Smooth muscle cell of the brain vasculature (primary cell): ENCODE measurements at places on chromosomes 3 and 15.

DNA sequence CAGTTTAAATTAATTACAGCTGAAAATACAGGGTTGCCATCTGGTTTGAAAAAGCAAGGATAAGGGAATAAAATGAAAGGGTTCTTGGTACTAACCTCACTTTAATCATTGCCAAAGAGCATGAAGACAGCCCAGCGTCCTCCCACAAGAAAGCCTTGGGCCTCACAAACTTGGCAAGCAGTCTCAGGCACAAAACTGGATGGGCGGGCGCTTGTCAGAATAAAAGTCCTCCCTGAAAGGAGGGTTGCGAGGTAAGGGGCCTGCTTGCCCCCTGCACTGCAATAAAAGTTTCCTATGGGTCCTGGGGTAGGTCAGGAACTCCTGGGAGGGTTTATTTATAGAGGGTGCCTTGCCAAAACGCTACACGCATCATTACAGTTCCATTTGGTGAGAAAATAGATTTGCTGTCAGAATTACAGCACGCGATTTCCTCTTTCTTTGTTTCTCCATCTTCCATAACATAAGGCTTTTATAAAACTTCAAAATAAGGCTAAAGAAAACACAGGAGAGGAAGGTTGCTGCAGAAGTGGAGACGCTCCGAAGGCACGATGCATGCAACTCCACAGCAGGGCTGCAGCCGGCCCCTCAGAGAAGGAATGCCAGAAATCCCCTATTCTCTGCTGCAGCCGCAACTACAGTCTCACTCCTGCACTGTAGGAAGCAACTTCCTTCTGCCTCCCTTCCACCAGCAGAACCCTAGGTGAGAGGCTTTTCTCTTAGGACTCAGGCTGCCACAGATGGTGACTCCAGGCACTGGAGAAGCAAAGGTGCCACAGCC is 61.3 kb downstream of the VGLL4 start:
- no peak for DNase-seq

DNA sequence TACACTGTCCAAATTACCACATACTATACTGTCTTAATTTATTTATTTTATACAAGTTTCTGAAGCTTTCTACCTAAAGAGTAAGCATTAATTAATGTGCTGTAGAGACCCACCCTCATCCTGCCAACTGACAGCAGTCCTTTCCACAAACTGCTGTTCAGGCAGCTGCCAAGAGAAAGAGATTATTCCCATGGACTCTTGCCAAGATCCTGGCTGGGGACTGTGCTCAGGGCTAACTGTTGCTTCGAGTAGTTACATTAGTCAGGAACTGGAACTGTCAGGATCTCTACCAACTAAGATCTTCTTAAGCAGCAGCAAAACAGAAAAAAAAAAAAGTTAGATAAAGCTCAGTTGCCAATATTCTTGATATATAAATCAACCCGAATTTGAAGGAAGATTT is 398.8 kb downstream of the MECOM start:
- DNase-seq = peak; percentile 15

DNA sequence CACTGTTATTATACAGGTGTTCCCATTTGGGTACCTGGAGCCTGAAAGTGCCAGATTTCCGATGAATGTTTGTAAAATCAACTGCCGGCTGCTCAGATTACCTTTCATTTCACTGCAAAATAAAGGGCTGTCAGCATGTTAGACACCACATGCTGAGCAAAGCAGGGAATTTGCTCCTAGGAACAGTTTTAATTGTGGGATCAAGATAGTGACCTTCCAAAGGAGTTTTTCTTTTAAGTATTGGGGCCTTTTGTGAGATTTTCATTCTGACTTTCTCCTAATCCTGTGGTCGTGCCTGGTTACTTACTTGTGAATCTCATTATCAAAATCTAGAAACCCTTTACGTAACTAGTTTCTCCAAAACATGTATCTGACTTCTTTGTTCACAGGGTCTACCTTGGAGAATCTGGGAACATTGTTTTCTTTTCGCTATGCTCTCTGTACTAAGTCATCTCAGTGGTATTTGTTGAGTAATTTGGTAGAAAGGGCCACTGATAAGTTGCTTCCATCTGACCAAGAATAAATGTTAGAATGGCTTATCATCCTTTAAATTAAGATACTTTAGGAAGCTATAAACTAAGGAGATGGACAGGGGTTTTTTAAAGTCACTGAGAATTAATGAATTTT is 40.8 kb upstream of the LRTM1 start:
- DNase-seq = no peak

- DNase-seq = no peak
Observed at GRCh38 chr15:29037997-29038705, 152.4 kb downstream of the APBA2 start.

DNA sequence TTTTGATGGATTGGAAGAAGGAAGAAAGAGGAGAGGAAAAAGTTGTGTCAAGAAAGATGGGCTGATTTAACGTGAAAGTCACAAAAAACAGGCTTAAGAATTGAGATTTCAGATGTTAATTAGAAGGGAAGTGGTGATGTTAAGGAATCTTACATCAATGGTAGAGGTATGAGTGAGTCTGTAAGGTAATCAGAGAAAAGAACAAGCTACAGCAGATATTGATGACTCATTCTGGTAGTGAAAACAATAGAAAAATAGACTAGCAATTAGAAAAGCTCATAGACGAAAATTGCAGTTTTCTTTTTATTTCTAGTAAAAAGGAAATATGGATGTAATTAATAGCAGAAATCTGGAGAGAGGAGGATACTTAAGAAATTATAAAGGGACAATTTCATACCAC is 559.6 kb downstream of the MCTP2 start:
- no peak for DNase-seq
